ENCODE measurements at places on chromosomes 4 and X.

DNA sequence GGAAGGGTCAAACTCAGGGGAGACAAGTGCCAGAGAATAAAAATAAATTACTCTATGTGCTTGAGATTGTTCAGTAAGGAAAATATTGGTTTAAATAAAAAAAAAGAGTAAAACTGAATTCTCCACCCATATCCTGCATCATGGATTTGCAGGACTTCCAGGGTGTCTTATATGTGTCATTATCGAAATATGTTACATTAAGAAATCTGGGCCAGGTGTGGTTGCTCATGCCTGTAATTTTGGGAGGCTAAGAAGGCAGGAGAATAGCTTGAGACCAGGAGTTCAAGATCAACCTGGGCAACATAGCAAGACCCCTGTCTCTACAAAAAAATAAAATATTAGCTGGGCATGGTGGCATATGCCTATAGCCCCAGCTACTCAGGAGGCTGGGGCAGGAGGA is 104.9 kb downstream of the PPP3CA start:
- DNase-seq = no peak

DNA sequence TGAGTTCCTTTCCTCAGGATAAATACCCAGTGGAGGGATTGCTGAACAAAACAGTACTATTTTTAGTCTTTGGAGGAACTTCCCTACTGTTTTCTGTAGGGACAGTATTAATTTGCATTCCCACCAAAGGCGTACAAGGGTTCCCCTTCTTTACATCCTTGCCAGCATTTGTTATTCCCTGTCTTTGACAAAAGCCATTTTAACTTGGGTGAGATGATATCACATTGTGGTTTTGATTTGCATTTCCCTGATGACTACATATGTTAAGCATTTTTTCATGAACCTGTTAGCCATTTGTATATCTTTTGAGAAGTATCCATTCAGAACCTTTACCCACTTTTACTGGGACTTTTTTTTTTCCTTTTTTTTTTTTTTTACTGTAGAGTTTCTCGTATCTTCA is 126.2 kb upstream of the ANXA10 start:
- DNase-seq = no peak

- no peak for DNase-seq
Observed at GRCh38 chrX:75623535-75623934, 100.7 kb upstream of the ZDHHC15 start.

- no peak for DNase-seq
Observed at GRCh38 chr4:86014599-86014998, 345.3 kb downstream of the MAPK10 start.

DNA sequence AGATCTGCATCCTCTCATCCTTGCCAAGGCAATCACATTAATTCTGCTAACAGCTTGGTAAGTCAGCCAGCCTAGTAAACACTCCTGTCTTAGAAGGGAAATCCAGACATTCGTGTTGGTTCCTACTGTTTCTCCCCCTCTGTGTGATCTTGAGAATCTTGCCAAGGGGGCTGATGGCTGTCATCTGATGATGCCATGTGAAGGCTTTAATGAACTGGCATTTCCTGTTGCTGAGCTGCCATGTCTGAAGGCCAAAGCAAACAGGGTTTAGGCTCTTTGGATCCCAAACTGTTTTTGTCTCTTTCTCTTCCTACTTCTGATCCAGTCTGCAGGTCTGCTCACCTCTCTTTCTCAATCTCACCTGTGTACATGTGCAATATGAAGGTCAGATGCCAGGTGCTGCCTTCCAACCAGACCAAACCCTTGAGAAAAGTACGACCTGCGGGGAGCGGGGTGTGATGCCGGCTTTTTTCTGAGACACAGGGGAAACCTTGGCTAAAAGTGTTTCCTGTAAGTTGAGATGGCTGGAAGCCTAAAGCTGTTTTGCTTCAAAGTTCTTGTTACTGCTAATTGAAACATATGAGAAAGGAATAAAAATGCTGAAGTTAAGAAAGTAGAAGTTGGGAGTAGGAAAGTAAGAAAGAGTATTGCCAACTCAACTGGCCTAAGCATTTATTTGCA is 532.9 kb downstream of the ANKRD50 start:
- no peak for DNase-seq

- DNase-seq = no peak
Observed at GRCh38 chrX:39875834-39876628, 221.7 kb downstream of the BCOR start.

GRCh38 chr4:22764183-22764582 is 71.4 kb downstream of the GBA3 start:
- no peak for DNase-seq

- DNase-seq = no peak
Observed at GRCh38 chrX:94524867-94525266, 850.9 kb downstream of the FAM133A start.

- DNase-seq = no peak
Observed at GRCh38 chrX:66200855-66201795, 37.1 kb downstream of the HEPH start.

- no peak for DNase-seq
Observed at GRCh38 chrX:40444798-40445496, 135.8 kb upstream of the ATP6AP2 start.

DNA sequence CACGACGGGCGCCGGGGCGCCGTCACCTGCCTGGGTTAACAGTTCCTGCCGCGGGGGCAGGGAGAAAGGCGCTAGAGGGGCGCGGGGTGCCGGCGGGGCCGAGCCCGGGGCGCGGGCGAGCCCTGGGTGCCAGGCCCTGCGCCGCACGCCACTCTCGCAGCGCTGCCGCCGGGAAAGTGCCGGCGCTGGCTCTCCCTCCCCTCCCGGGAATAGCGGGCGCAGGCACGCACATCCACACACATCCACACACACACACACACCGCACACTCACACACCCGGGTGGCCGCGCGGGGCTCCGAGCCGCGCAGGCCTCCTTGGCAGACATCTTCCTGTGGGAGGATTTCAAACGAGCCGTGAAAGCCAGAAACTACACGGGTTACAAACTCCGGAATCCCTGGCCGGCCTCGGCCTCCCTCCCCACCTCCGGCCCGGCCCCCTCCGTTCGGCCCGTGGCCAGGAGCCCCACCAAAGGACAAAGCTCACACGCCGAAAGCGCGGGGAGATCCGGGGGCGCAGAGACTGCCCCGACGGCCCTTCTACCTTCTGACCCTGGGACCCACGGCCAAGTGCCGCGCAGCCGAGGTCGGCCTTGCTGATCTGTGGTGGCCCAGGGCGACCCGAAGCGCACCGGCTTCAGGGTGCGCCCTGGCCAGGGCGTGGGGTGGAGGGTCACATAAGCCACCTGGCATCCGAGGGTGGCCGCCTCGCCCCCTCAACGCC is 92.3 kb downstream of the BCOR start:
- peak; percentile 3 for DNase-seq

DNA sequence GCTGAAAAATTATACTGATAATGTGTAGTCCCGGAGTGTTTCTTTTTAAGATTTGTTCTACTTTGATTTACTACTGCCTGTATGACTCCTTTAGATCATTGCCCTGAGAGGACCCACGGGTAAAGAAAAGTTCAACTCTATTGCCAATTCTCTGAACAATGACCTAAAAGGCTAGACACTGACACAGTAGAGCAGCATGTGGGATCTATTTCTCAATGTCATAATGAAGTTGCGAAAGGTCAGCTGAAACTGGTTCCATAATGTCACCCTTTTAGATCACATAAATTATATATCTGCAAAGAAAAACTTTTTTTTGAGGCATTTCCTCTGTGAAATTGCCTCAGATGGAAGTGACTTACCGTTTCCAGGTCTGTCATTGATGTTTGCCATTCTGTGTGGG is 67.4 kb downstream of the GLRB start:
- no peak for DNase-seq

DNA sequence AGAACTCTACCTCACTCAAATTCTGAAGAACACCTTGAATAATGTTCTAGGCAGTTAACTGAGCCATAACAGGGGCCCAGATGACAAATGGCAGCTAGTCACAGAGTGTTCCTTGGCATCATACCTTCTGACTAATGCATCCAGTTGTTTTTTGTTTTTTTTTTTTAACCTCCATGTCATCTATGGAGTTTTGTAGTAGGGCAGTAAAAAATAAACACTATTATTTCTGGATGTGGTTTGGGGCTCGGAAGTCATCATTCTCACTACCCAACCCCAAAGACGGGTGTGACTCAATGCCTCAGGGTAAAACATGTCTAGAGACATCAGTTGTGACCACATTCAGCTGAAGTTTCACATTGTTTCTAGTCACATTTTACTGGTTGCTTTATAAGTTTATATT is 31.2 kb upstream of the MCF2 start:
- DNase-seq = no peak

DNA sequence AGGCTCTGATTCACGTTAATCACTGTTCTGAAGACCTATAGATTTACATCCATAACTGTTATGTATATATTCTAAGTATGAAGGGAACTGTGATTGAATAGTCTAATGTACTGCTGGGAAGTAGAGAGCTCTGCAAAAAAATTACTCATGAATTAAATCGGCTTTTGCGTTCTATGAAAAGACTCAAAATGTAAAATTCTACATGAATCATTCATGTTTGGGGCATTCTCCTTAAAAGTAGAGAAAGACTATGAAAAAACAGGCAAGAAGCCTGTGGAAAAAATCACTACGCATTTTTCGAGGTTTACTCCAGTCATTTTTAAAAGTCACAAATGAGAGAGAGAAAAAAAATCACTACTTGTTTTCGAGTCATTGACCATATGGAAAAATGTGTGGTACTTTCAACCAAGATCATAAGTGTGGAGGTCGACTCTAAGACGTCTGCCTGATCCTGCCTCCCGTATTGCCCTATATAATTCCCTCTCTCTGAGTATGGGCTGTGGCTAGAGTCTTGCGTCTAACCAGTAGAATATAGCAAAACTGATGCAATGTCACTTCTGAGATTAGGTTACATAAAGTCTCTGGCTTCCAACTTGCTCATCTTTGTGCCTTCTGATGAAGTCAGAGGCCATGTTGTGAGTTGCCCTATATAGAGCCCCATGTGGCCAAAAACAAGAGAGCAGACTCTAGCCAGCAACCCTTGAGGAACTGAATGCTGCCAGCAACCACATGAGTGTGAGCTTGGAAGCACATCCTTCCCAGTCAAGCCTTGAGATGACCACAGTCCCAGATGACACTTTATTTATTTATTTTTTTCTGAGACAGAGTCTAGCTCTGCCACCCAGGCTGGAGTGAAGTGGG is 32.1 kb upstream of the VEGFD start:
- DNase-seq = no peak

- DNase-seq = no peak
Observed at GRCh38 chr4:89067417-89067816, 10.4 kb upstream of the FAM13A start.

GRCh38 chrX:110346681-110347080 is 12.0 kb upstream of the RTL9 start:
- no peak for DNase-seq

DNA sequence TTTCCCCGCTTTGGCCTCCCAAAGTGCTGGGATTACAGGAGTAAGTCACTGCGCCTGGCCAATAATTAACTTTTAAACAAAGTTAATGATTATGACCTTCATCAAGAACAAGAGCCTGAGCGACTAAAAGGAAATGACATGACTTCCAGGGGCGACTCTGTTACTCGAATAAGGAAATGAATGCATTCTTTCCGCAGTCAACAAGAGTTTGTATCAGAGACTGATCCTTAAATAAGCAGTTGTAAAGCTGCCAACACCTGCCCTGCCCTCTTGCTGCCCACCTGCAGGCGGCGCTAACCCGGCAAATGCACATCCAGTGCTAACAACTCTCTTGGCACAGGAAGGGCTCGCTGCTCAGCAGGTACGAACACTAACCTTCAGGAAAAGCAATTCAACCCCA is 27.3 kb downstream of the WDR1 start:
- no peak for DNase-seq

DNA sequence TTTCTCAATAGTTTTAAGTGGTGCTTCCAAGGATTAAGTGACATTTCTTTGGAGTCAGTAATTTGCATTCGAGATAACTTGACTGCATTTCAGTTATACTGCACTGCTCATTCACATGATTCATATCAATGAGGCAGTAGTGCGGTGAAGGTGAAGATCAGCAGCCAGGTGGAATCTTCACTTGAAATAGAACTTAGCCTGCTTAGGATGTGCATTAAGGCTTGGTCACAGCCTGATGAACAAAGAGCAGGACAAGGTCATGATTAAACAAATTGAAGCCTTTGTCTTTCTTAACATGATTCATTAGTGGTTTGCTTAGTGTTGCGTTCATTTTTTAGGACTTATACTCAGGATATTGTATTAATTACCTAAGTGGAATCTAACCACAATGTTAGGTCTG is 212.1 kb upstream of the GALNTL6 start:
- no peak for DNase-seq

- DNase-seq = no peak
Observed at GRCh38 chrX:110086916-110087484, 84.1 kb downstream of the TMEM164 start.

- DNase-seq = no peak
Observed at GRCh38 chr4:123588631-123589241, 192.1 kb downstream of the SPRY1 start.

GRCh38 chrX:20212486-20213089 is 54.1 kb downstream of the RPS6KA3 start:
- DNase-seq = no peak

- DNase-seq = no peak
Observed at GRCh38 chr4:105093975-105094374, 52.7 kb upstream of the TET2 start.

DNA sequence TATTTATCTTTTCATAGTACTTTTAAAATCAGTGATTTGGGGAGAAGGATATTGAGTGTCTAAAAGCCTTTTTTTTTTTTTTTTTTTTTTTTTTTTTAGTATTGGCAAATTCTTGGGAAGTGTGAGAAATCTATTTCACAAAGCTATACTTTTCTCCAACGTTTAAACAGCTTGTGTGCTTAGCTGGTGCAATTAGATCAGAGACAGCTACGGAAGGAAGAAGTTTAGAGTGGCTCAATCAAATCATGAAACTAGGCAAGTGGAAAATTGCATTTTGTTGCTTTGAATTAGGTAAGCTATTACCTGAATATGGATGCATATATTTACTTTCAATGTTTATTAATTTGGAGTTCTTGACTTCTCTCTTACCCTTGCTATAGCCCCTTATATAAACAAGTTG is 1001.9 kb downstream of the PDHA2 start:
- no peak for DNase-seq

GRCh38 chr4:174218127-174218790 is 65.2 kb downstream of the FBXO8 start:
- no peak for DNase-seq

DNA sequence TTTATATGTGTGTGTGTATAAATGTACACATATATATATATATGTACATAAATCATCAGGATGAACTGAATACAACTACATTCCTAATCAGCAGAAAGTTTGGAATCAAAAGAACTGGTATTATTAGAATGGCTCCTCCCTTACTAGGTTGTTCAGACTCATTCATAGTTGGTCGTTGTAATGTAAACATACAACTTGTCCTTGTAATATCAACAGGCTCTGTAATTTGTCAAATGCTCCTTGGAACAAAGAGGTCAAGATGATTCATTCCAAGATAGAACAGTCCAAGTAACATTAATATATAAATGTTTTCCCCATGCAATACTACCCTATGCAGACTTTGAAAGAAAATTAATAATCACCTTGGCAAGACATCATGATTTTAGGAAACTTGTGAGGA is 351.4 kb upstream of the SMIM31 start:
- no peak for DNase-seq

Measured in activated CD4-positive, alpha-beta T cell treated with anti-CD3 and anti-CD28 coated beads, Interleukin-2, amount 50 U/mL, for 1 hour (primary cell).